Substantia nigra (tissue), 51 donors: ENCODE measurements at places on chromosomes 4 and X.

- no peak for DNase-seq
These were observed 99.8 kb downstream of the PPP1R2C start for GRCh38 chrX:42678133-42678532.

DNA sequence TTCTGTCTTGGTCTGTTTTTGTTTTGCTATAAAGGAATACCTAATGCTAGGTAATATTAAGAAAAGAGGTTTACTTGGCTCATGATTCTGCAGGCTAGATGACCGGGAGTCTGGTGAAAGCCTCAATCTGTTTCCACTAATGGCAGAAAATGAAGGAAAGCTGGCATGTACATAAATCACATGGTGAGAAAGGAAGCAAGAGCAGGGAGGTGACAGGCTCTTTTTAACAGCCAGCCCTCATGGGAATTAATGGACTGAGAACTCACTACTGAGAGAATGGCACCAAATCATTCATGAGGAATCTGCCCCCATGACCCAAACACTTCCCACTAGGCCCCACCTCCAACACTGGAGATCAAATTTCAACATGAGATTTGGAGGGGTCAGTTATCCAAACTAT lies 27.6 kb downstream of the SATL1 start:
- no peak for DNase-seq

DNA sequence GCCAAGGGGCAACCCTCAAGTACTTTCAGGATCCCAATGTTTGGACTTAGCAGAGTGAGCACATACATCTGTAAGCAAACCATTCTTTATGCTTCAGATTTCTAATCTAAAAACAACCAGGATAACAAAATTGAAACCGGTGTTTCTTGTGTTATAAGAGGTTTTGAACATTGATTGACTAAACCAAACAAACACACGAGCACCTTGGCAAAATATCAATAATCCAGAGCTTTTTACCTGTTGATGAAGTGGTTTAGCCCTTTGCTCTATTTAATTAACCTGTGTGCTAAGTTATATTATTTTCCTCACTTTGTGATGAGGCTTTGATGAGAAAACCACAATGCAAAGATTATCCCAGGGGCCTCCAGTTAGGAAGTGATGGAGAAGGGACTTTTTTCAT lies 255.3 kb upstream of the CXXC4 start:
- no peak for DNase-seq

DNA sequence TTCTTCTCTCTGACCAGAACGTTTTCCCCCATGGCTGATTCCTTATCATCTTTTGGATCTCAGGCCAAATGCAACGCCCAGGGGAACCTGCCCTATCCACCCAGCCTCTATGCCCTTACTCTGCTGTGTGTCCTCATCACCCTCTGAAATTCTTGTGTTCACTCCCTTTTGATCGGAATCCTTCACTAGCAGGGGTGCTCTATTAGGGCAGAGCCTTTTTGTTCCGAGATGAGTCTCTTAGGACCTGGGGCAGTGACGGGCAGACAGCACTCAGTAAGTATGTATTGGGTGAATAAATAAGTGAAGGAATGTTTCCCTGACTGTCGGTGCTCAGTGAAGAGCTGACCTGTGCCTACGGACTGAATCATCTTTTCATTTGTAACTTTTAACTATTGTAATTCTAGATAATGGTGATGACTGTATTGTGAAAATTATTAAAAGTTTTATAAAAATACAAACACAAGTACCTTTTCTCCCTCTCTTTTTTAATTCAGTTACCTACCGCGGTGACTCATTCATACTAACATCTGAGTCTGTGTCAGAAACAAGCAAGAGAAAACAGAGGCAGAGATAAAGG lies 4.8 kb upstream of the TENM3 start:
- no peak for DNase-seq

GRCh38 chrX:302975-303374 lies 15.6 kb downstream of the GTPBP6 start:
- DNase-seq = no peak

- no peak for DNase-seq
These were observed 225.2 kb upstream of the SLIT2 start for GRCh38 chr4:20026456-20026855.

GRCh38 chr4:184403384-184403781 lies 71.0 kb downstream of the IRF2 start:
- no peak for DNase-seq

- no peak for DNase-seq
These were observed 122.7 kb downstream of the SPOCK3 start for GRCh38 chr4:167111622-167112021.

GRCh38 chrX:134603806-134604700 lies 54.2 kb downstream of the PLAC1 start:
- no peak for DNase-seq

GRCh38 chrX:111881715-111882114 lies 5.7 kb downstream of the TRPC5OS start:
- no peak for DNase-seq

- no peak for DNase-seq
These were observed 71.7 kb upstream of the BCOR start for GRCh38 chrX:40169193-40170101.

DNA sequence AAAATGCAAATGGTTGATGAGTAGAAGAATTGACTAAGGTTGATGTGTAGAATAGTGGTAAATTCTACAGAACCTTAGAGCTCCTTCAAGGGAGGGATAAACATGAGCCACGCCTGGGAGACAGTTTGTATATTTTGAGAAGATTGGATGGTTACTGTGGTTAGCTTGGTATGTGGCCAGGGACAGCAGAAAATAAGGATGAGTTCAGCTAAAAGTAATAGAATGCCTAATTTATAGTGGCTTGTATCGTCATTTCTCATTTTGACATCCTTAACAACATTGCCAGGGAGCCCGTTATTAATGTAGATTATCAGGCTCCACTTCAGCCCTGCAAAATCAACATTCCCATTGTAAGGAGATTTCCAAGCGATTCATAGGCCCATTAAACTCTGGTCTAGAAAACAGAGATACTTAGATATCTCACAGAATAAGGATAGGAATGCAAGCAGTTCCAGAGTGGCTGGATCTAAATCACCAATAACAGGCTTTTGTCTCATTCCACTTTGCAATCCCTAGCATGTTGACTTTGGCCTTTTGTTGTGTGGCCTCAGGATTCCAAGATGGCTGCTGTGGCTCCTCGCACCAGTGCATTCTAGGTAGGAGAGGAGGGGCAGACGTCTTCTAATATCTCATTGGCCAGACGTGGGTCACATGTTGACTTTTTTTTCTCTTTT lies 6.4 kb upstream of the PTTG2 start:
- DNase-seq = no peak

DNA sequence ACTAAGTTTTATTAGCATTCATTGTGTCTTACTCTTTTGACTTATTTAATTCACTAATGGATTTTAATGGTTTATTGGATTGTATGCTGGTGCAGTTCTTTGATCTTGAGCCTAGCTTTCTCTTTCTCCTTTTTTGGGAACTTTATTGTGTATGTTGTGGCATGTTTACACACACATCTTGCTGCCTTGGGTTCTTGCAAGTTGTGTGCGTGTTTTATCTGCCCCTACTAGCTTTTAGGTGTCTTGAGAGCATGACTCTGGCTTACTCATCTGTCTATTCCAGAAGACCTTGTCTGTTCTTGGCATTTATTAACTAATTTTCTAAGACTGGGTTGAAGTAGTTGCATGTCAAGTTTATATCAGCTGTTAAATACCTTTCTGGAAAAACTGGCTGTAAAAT lies 2.7 kb downstream of the TMEM165 start:
- DNase-seq = no peak

- no peak for DNase-seq
These were observed 1061.2 kb downstream of the DMD start for GRCh38 chrX:32150141-32150540.

DNA sequence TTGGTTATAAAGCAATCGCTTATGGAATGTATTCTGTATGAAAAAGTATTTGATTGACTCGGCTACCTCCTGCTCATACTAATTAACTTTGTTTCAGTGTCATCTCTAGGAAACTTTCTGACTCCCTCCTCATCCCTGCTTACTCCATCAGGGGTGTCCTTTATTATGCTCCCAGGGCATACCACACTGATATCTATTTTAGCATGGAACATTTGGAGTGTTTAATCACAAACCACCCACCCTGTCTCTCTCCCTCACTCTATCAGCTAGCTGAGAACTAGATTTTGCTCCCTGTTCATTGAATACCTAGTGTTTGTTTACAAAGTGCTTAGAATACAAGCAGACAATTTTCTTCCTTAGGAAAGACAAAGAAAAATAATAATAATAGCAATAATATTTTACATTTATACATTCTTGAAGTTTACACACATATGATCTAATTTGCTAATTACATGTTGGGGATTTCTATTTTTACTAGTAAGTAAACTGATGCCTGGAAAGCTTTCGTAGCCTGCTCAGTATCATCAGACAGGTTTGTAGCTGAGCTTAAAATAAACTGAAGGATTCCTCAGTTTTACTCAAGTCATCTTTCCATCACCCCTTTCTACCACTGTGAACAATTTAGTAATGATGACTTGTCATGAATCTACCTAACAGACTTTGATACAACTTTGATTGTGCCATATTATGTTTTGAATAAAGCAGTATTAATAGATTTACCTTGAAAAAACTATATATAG lies 811.4 kb upstream of the HS3ST1 start:
- DNase-seq = no peak

DNA sequence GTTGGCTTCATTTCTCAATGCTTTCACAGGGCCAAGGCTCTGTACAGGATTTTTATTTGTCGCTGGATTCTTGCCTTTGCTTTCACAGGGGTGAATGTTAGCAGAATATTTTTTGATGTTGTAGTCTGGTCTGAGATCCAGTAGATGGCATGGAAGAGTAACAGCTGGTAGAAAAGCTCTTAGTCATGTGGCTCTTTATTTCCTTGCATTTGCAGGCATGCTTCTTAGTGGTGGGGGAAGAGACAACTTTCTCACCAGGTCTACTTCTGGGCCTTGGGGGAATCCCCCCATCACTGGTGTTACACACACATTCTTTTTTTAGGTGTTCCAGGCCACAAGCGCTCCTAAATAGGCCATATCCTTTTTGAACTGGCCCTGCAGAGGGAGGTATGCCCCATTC lies 58.2 kb upstream of the DKK2 start:
- no peak for DNase-seq

DNA sequence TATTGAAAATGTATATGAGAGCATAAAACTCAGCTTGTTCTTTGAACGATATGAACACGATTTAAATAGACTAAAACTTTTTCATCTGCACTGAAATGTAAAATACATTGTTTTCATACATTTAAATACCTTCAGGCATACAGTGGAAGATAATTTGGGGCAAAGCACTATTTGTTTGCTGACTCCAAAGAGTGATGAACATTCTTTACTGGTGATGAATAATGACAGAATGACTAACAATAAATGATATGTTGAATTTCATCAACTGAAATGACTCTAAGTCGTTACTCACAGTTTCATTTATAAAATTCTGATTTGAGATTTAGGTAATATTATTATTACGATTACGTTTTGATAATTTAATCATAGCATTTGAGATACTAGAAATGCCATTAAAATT lies 1160.1 kb downstream of the NLGN4X start:
- DNase-seq = no peak

- no peak for DNase-seq
These were observed 45.2 kb upstream of the CLCN4 start for GRCh38 chrX:10111364-10112148.

- no peak for DNase-seq
These were observed 8.9 kb downstream of the COPS4 start for GRCh38 chr4:83043801-83044407.

- no peak for DNase-seq
These were observed 370.4 kb downstream of the INPP4B start for GRCh38 chr4:142475663-142476062.

- no peak for DNase-seq
These were observed 26.1 kb downstream of the COQ2 start for GRCh38 chr4:83258461-83258860.

GRCh38 chr4:99403380-99404184 lies 31.6 kb downstream of the ADH7 start:
- no peak for DNase-seq

- DNase-seq = no peak
These were observed 327.7 kb upstream of the F9 start for GRCh38 chrX:139202742-139203420.

- DNase-seq = no peak
These were observed 32.1 kb upstream of the GK start for GRCh38 chrX:30620980-30621618.

DNA sequence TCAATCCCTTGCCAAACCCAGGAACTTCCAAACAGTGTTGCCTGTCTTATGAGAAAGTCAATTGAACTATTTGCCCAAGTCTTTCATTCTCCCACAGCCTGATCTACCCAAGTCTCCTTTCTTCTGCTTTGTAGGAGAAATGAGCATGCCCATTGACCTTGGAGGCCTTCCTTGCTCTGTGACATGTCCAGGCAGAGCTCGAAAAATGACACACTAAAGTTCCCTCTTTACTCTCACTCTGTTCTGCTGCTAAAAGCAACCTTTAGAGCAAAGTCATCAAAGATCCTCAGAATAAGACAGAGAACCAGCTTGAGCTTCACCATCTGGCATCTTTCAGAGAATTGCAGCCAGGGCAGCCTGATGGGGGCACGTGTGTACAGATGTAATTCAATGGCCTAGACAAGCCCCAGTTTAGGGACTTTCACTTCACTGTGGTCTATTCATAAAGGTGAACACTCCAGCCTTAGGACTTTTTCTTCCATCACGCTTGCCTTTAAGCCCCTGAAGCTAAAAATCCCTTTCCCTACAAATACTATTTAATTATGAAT lies 136.4 kb downstream of the AMELX start:
- no peak for DNase-seq

DNA sequence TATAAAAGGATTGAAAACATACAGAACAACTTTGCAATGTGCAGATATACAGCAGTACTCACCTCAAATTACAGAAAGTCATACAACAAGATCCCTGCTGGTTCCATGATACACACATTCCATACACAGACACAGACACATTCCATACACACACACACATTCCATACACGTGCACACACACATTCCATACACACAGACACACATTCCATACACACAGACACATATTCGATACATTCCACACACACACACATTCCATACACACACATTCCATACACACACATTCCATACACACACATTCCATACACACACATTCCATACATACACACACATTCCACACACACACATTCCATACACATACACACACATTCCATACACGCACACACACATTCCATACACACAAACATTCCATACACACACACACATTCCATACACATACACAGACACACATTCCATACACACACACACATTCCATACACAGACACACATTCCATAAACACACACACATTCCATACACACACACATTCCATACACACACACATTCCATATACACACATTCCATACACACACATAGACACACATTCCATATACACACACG lies 13.7 kb downstream of the LINC00632 start:
- no peak for DNase-seq

DNA sequence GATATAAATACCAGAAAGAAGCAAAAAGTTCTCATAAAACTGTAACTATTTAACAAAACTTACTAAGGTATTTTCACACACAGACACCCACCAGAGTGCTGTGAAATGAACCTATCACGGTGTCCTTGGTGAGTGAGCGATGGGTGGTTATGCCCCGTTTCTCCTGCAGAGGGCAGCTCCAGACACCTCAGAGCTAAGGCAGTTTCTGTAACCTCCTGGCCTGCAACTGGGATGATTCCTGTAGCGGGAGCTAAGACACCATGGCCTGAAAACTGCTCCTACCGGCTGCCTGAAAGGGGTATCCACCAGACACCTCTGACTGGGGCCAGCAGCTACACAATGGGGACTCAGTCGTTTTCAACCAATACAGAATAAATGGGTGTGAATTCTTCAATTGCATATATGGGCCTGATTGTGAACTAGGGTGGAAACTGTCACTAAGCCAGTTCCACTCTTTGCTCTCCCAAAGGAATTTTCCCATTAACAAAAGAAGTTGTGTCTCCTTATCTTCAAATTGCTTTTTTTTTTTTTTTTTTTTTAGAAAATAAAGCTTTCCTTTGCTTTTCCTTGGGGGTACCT lies 2375.8 kb upstream of the TENM3 start:
- peak; percentile 41 for DNase-seq
